ENCODE measurements at places on chromosomes 11 and 22.

DNA sequence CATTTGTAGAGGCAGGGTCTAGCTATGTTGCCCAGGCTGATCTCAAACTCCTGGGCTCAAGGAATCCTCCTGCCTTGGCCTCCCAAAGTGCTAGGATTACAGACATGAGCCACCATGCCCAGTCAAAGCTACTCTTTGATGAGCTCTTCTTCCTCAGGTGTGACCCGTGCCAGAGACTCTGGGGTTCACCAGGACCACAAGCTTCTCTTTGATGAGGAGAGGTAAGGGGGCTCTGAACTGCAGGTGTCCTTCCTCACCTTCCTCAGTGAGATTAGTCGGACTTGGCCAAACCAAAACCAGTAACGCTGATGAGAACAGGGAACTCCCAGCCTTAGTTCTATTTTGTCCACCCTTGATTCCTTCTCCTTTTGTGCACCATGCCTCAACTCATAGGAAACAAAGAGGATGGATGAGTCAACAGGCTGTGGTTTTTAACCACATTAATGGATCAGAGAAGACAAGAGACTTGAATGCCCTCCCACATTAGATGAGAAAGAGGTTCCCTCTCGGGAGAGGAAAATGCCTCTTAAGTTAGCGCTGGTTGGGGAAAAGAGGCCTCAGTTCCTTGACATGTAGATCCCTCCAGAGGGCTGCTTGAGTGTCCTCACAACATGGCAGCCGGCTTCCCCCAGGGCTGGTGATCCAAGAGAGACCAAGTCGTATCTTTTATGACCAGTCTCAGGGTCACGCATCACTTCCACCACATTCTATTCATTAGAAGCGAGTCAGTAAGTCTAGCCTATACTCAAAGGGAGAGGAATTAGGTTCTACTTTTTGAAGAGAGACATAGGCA, 25.7 kb upstream of the CTR9 start:
- DNase-seq: no peak

- DNase-seq: no peak
Measured at GRCh38 chr11:113242767-113243397, 71.5 kb upstream of the TTC12 start.

- no peak for DNase-seq
Measured at GRCh38 chr11:128625746-128626145, 38.4 kb upstream of the ETS1 start.

GRCh38 chr11:11636671-11637070, 14.9 kb upstream of the GALNT18 start:
- no peak for DNase-seq

GRCh38 chr22:49255154-49255553, 572.5 kb downstream of the BRD1 start:
- no peak for DNase-seq
